Glutamatergic neuron (in vitro differentiated cells): ENCODE measurements at places on chromosomes 6 and 20. TPM values are rescaled to one million over a fixed set of nuclear protein-coding genes. Genes with fewer than 3 reads are reported as not detected.

DNA sequence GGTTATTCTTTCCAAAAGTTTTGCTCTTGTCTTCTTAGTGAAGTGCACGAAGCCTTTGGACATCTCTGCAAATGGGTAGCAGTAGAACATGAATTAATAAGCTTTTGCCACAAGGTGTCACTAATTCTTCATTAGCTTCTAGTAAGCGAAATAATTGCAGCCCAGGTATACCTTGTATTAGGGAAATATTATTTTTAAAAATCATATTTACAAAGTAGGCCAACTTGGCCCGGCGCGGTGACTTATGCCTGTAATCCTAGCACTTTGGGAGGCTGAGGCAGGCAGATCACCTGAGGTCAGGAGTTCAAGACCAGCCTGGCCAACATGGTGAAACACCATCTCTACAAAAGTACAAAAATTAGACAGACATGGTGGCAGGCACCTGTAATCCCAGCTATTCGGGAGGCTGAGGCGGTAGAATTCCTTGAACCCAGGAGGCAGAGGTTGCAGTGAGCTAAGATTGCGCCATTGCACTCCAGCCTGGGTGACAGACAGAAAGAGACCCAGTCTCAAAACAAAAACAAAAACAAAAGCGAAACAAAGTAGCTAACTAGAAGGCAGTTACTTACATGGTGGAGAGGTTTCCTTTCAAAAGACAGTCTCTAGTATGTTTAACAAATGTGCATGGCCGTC, 8.8 kb upstream of the RSPH3 start:
- no peaks in the 10 kb centered on the region for H3K4me1 ChIP-seq
- H3K27me3 ChIP-seq: peaks cover 1% of the 10 kb centered on the region
- no peaks in the 10 kb centered on the region for H3K36me3 ChIP-seq
- H3K27ac ChIP-seq: no peak overlapping the region
- H3K4me3 ChIP-seq: no peak overlapping the region
- no peak for DNase-seq

DNA sequence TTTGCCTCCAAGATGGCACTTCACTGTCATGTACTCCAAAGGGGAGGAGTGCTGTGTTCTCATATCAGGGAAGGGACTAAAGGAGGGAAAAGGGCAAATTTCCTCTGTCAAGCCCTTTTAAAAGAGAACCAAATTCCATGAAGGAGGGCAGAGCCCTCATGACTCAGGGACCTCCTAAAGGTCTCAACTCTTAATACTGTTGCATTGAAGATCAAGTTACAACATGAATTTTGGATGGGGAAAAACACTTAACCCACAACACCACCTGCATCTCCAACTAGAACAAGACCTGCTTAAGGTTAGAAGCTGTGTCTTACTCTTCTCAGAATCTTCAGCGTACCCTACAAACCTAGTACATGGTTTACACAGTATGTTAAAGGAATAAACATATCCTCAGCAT, 23.7 kb upstream of the FBXO30 start:
- no peak overlapping the region for H3K27ac ChIP-seq
- H3K4me1 ChIP-seq: no peaks in the 10 kb centered on the region
- DNase-seq: no peak
- H3K4me3 ChIP-seq: no peak overlapping the region

- no peaks in the 10 kb centered on the region for H3K27me3 ChIP-seq
- H3K4me1 ChIP-seq: no peaks in the 10 kb centered on the region
- H3K4me3 ChIP-seq: no peak overlapping the region
Observed at GRCh38 chr20:33145521-33145920, 22.4 kb upstream of the BPIFA2 start.

- peak; percentile 23 for DNase-seq
- H3K4me1 ChIP-seq: no peaks in the 10 kb centered on the region
- H3K36me3 ChIP-seq: no peaks in the 10 kb centered on the region
- peaks cover 1% of the 10 kb centered on the region for H3K27me3 ChIP-seq
- no peak overlapping the region for H3K27ac ChIP-seq
Observed at GRCh38 chr6:136334853-136335252, 45.2 kb upstream of the BCLAF1 start.

GRCh38 chr20:63400486-63401210, 39.5 kb upstream of the CHRNA4 start:
- no peak for DNase-seq
- H3K4me3 ChIP-seq: no peak overlapping the region
- peaks cover 6% of the 10 kb centered on the region for H3K4me1 ChIP-seq
- peaks cover 4% of the 10 kb centered on the region for H3K36me3 ChIP-seq
- H3K27ac ChIP-seq: peak overlapping the region; percentile 68

- no peaks in the 10 kb centered on the region for H3K27me3 ChIP-seq
- H3K4me3 ChIP-seq: no peak overlapping the region
- H3K27ac ChIP-seq: no peak overlapping the region
- H3K4me1 ChIP-seq: no peaks in the 10 kb centered on the region
- DNase-seq: no peak
- no peaks in the 10 kb centered on the region for H3K36me3 ChIP-seq
Observed at GRCh38 chr20:2252419-2252997, 43.3 kb upstream of the TGM3 start.

GRCh38 chr6:88616380-88616779, 347.0 kb downstream of the RNGTT start:
- H3K27me3 ChIP-seq: peaks cover 5% of the 10 kb centered on the region
- H3K4me1 ChIP-seq: peaks cover 14% of the 10 kb centered on the region
- H3K27ac ChIP-seq: no peak overlapping the region
- no peak overlapping the region for H3K4me3 ChIP-seq

- no peak overlapping the region for H3K27ac ChIP-seq
- H3K4me3 ChIP-seq: no peak overlapping the region
- no peaks in the 10 kb centered on the region for H3K4me1 ChIP-seq
- DNase-seq: no peak
- no peaks in the 10 kb centered on the region for H3K36me3 ChIP-seq
Observed at GRCh38 chr6:20204512-20204894, 7.8 kb downstream of the MBOAT1 start.

- no peaks in the 10 kb centered on the region for H3K4me1 ChIP-seq
- H3K4me3 ChIP-seq: no peak overlapping the region
- no peak overlapping the region for H3K27ac ChIP-seq
- no peaks in the 10 kb centered on the region for H3K36me3 ChIP-seq
Observed at GRCh38 chr6:136863752-136864151, 41.4 kb downstream of the PEX7 start.

DNA sequence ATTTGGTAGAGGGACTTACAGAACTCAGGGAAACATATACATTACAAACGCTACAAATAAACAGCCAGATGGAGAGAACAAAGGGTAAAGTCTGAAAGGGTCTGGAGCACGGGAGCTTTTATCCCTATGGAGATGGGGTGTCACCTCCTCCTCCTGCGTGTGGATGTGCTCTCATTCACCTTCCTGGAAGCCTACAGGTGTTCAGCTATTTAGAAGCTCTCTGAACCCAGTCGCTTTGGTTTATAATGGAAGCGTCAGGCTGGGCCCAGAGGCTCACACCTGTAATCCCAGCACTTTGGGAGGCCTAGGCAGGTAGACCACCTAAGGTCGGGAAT, 17.7 kb upstream of the ITCH start:
- H3K4me1 ChIP-seq: no peaks in the 10 kb centered on the region
- H3K36me3 ChIP-seq: no peaks in the 10 kb centered on the region
- H3K27me3 ChIP-seq: no peaks in the 10 kb centered on the region
- DNase-seq: no peak

GRCh38 chr6:19781269-19781668, 55.9 kb upstream of the ID4 start:
- H3K4me3 ChIP-seq: no peak overlapping the region
- H3K36me3 ChIP-seq: peaks cover 6% of the 10 kb centered on the region
- no peaks in the 10 kb centered on the region for H3K27me3 ChIP-seq
- no peaks in the 10 kb centered on the region for H3K4me1 ChIP-seq
- DNase-seq: no peak
- no peak overlapping the region for H3K27ac ChIP-seq

DNA sequence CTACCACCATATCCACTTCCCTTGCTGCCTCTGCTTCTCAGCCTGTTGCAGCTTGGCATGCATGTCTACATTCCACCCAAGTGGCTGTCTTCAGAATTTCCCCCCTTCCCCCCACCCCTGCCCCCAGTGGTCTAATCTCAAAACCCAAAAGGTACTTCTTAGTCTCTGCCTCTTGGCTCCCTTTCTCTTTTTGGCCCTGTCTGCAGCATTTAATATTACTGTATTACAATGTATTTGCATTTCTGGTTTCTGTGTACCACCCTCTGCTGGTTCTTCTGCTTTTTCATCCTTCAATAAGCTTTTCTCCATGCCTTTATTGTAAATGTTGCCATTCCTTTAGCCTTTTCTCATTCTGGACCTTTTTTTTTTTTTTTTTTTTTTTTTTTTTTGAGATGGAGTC, 43.0 kb downstream of the RPRD1B start:
- no peak for DNase-seq
- H3K4me1 ChIP-seq: peaks cover 16% of the 10 kb centered on the region
- H3K27ac ChIP-seq: no peak overlapping the region
- H3K27me3 ChIP-seq: peaks cover 6% of the 10 kb centered on the region

DNA sequence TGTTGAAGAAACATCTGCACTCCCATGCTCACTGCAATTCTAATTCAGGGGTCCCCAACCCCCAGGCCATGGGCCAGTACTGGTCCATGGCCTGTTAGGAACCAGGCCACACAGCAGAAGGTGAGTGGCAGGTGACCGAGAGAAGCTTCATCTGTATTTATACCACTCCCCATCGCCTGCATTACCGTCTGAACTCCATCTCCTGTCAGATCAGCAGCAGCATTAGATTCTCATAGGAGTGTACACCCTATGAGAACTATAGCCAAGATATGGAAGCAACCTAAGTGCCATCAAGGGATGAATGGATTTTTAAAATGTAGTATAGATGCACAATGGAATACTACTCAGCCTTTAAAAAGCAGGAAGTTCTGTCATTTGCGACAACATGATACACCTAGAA, 53.2 kb downstream of the MBOAT1 start:
- H3K27me3 ChIP-seq: no peaks in the 10 kb centered on the region
- H3K4me3 ChIP-seq: no peak overlapping the region
- H3K36me3 ChIP-seq: no peaks in the 10 kb centered on the region

PRRT1 gene
- total RNA-seq: 5.1 TPM

EYS gene
- 13.2 TPM for total RNA-seq

NPEPL1 gene
- 43.2 TPM for total RNA-seq

OSTM1 gene
- total RNA-seq: 47.7 TPM

HLA-DQA1 gene
- not detected for total RNA-seq

HNF4A gene
- total RNA-seq: not detected

SLC26A8 gene
- 0.29 TPM for total RNA-seq
